ENCODE measurements at places on chromosomes 2 and 18. TPM values are rescaled to one million over a fixed set of nuclear protein-coding genes. Genes with fewer than 3 reads are reported as not detected.
A peak's percentile ranks its signal among the peaks of the same experiment; 100 is the strongest.

The POTEC gene
- polyA plus RNA-seq, result 0.04 TPM

The NCKAP5 gene
- polyA plus RNA-seq, result 15.1 TPM

The HES6 gene
- 4.7 TPM for polyA plus RNA-seq

GRCh38 chr18:37299471-37300304, 265.9 kb downstream of the CELF4 start:
- peak; percentile 94 for DNase-seq

DNA sequence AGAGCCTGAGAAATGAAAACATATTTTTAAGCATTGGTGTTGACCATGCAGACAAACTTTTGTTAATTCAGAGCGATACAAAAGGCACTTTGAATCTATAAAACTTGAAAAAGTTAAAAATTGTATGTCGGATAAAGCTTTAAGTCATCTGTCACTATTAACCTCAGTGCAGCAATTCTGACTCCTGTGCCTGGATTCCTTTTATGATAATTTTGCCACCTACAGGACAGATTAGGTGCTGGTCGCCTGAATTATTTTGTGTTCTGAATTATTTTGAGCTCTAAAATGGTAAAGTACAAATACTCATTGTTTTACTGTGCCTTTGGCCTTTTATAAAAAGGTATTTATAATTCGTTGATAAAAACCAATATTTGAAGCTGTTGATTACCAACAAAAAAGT, 19.4 kb upstream of the RNF138 start:
- DNase-seq, result no peak

The MYOM1 gene
- polyA plus RNA-seq, result 4.0 TPM

The MC2R gene
- polyA plus RNA-seq, result not detected

DNA sequence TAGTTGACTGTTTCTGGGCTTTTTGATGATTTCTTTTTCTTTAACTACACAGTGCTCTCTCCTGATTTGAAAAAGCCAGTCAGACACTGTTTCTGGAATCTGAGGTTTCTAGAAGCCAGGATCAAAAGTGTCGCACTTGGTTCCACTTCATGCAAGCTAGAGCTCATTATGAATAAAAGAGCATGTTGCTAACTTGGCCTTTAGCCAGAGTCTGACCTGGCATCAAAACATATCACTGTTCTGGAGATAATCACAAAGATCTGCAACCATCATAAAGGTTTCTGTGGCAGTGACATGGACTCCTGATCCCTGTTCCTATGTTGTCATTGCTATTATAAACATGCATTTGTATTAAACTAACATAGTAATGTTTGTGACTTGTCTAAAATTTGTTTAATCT, 76.1 kb upstream of the MAPRE2 start:
- no peak for DNase-seq

DNA sequence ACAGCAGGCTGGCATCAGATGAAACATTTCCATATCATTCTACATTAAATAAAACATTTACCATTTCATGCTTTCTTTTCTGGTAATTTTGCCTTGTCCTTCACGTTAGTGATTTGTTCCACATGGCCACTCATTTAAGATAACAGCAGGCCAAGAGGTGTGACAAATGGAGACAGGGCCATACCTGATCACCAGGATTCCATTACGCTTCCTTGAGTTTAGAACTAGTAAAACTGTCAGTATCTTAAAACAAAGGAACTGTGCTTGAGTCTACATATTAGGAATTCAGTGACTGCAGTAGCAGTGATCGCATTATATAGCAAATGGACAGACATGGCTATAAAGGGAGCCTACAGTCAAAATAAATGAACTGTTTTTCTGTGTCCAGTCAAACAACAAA, 155.1 kb upstream of the FSHR start:
- no peak for DNase-seq

- no peak for DNase-seq
These were observed 529.4 kb downstream of the CCDC85A start for GRCh38 chr2:56713161-56713676.

- no peak for DNase-seq
These were observed 29.7 kb upstream of the PID1 start for GRCh38 chr2:229300790-229301189.

DNA sequence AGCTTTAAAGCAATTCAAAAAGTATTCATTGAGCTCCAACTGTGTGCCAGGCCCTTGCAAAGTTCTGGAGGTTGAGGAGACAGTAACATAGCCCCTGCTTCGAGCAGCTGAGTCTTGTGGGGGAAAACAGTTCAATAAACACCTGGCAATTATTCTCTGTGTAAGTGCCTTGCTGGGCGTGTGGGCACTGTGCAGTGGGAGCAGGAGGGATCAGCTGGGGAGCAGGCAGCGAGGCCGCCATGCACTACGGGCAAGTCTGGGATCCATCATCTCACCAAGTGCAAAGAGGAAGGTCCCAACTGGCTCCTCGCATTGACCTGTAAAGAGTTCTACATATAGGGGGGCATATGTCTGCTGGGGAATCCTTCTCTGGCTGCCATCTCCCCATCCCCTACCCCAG, 342.2 kb upstream of the HS6ST1 start:
- DNase-seq, result no peak

GRCh38 chr2:101623031-101623521, 74.4 kb upstream of the MAP4K4 start:
- no peak for DNase-seq

The DOK6 gene
- polyA plus RNA-seq, result 7.6 TPM

The ASB18 gene
- polyA plus RNA-seq, result 0.21 TPM

- no peak for DNase-seq
These were observed 49.9 kb downstream of the DHRS9 start for GRCh38 chr2:169119123-169119760.

The ADI1 gene
- polyA plus RNA-seq, result 45.5 TPM

DNA sequence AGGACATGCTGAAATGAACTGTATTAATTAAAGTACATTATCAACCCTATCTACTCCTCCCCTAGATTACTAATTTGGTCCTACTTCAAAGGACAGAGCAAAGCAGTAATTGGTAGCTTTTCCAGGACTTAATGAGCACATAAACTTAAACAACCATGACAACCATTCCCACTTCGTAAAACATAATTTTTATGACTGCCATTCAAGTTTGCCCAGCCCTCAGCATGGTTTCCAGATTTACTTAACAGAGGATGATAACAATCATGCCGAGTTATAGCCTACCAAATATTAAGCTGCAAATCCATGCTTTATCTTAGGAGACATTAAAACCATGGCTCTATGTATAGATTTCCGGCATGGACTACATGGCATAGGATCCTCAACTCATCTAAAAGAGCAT, 401.1 kb upstream of the CHAC2 start:
- DNase-seq, result no peak

DNA sequence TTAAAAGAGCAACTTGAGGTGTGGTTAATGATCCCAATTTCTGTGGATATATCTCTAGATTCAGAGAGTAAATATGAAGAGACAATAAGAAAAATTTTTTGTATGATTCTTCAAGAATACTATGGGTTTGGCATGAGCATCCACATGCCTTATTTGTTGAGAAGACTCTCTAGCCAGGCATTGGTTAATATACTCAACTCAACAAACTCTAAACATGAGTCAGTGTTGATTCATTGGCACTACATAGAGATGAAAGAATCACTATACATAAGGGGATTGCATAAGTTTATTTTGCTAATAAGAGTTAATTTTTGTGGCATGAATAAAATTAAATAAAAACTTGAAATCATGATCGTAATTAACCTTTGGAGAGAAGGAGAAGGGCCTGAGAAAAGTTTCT, 930.2 kb upstream of the LRRTM1 start:
- DNase-seq, result no peak

The CKAP2L gene
- polyA plus RNA-seq, result 8.8 TPM

DNA sequence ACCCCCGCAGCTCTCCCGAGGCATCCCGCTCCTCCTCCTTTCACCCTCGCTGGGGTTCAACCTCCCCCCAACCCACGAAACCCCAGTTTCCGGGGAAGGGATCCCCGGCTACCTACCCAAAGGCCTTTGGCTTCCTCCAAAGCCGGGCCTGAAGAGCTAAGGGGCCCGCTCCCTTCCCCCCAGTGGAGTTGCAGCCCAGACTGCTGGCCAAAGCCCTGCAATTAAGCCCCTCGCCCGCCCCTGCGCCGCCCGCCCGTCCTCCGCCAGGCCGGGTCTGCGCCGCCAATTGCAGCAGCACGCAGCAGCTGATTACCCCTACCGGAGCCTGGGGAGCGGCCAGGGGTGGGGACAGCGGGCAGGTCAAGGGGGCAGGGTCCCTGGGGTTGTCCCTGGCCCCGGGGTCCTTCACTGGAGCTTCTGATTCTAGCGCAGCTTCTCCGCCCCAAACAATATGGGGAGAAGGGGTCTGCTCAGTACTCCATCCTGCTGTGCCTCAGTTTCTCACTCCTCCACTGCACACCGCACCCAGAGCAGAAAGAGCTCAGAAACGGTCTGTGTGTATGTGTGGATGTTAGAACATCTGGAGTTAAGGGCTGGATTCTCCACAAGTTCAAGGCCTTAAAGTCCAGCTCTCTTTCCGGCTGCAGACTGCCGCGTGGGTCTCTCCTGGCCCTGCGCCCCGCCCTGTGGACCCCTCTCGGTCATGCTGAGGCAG, 16.9 kb downstream of the WNT10A start:
- no peak for DNase-seq

- DNase-seq, result no peak
These were observed 112.9 kb upstream of the STK17B start for GRCh38 chr2:196284144-196284844.

The CROCC2 gene
- 2.0 TPM for polyA plus RNA-seq

The INPP5D gene
- polyA plus RNA-seq, result 12.8 TPM

DNA sequence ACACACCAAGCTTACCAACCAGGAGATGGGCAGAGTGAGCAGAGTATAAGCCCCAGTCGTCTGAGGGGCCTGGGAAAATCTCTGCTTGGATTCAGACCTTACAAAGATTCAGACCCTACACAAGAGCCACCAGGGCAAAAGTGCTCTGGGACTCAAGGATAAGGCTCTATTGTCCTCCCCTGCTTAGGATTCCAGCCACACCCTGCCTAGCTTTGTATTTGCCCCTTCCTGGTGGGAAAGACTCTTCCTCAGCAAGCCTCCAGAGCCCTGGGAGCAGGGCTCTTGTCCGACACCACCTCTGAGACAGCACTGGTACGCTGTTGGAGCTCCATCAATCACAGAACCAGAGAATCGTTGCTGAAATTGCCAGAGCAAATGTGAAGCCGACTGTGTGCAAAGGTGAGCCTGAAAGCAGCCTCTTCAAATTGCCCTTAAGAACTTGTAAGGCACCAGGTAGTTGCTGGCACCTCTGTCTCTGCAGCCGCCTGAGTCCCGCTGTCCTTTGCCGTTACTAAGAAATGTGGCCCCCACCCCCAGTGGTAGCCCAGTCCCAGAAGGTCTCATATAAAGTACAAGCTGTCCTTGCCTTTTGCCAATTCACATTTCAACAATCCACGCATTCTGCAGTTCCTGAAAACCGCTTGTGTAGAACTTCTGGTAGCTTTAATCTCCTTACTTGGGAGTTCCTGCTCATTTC, 148.7 kb downstream of the CTIF start:
- no peak for DNase-seq

The TUBA4A gene
- 38.0 TPM for polyA plus RNA-seq

The FAM228B gene
- polyA plus RNA-seq, result 30.6 TPM

DNA sequence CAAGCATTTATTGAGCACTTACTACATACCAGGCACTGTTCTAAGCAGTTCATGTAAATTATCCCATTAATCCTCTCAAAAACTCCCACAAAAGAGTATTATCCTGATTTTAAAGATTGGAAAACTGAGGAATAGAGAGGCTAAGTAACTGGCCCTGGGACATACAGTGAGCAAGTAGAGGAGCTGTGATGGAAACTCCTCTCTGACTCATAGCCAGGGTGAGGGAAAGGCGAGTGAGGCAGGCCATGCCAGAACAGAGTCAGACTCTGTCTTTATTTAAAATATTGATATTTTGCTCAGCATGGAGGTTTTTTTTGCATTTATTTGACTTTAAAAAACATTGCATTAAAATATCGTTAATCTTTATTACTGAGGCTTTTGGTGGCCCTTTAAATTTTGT, 208.0 kb downstream of the LOXHD1 start:
- no peak for DNase-seq

DNA sequence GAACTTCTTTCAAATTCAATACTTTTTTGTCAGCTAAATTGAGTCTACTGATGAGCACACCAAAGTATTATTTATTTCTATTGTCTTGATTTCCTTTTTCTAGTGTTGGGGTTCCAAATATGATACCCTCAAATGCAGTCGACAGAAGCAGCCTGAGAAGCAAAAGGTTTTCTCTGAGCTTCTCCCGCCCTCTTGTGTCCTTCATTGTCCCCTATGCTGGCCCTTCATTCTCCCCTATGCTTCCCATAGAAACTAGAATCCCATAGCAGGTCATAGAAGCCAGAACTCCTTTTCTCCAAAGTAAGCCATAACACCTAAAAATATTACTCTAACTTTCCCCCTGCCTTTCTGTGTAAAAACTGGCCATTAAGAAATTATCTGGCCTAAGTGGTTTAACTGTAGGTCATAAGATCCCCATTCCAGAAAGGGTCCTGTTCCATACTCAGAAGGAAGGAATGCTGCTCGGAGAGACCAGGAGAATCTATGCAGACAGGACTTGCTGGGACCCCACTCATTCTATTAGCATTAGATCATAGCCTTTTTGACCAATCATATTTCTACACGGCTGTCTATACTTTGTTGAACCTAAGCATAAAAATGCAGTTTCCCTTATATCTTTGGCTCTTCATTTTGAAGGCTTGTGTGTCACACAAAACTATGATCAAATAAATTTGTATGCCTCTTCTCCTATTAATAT, 764.6 kb upstream of the PKDCC start:
- no peak for DNase-seq

The SIX3 gene
- not detected for polyA plus RNA-seq

GRCh38 chr2:9244985-9245544, 38.5 kb downstream of the ASAP2 start:
- no peak for DNase-seq

The NAT8 gene
- 1.1 TPM for polyA plus RNA-seq

The CAPN14 gene
- polyA plus RNA-seq, result 0.23 TPM

DNA sequence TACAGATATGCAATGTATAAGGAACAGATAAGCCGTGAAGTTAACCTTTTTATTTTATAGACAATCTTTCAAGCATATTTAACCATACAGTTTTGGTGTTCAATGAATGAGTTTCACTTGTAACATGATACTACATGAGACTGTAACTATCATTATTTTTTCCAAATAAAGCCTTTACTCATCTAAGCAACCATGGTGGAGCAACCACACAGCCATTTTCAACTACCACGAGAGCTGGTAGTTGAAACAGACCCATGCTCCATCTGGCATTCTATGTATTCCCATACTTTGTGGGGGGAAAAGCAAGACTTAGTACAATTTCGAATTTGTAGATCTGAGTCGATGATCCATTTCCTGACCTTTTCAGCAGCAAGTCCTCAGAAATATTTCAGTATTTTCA, 159.3 kb upstream of the RND3 start:
- no peak for DNase-seq

GRCh38 chr18:49494660-49495059, 7.6 kb upstream of the C18orf32 start:
- no peak for DNase-seq

The EFHD1 gene
- polyA plus RNA-seq, result 4.9 TPM
